Activated CD8-positive, alpha-beta memory T cell treated with anti-CD3 and anti-CD28 coated beads, Interleukin-2, amount 50 U/mL, for 4 hours (primary cell): ENCODE measurements at places on chromosomes 5 and 9.
A peak's percentile ranks its signal among the peaks of the same experiment; 100 is the strongest.

DNA sequence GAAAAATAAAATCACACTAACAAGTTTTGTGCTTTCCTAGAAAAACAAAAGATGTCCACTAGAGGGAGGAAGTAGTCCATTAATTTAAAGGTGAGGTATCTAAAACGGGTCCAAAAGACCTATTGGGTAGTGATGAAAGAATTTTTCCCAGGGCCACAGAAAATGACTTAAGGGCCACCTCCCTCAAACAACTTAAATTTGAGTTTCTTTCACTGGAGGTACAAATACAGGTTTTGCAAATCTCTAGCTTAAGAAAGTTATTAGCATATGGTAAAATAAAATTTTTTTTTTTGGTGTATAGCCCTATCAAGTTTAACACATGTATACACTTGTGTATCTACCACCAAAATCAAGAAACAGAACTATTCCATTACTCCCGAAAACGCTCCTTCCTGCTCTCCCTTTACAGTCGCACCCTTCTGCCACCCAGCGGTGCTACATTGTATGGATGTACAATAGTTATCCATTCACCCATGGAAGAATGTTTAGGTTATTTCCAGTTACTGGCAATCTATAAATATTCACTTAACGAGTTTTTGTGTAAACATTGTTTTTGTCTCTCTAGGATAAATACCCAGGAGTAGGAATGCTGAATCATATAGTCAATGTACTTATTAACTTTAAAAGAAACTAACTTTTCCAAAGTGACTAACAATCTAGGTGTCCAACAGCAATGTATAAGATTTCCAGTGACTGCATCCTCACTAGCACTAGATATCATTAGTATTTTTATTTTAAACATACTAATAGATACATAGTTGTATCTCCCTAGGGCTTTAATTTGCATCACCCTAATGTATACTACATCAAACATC, 21.9 kb downstream of the DEPDC1B start:
- DNase-seq, result no peak

DNA sequence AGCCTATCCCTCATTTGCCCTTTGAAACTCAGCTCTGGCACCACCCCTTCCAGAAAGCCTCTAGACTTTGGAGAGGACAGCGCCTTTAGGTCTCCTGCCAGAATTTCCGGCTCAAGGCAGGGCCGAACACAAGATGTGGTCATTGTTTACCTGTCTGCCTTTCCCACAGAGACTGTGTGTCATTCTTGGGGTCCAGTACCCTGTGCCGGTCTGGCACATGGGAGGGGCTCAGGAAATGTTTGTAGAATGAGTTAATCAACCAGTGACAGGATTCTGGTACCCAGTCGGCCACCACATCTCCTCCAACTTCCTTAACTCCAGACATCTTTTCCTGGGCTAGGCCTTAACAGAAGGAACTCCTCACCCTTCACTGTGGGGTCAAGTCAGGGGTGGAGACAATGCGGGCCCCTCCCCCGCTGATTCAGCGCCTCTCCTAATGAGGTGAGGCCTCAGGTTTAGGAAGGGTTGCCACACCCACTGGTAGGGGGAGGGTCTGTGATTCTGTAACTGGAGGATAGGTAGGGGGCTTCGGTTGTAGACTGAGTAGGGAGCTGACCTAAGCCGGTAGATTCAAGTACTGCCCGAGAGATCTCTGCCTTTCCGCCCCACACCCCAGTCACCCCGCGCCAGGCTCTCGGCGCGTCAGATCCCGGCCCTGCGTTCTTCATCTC, 29.3 kb downstream of the PCDH1 start:
- peak; percentile 45 for DNase-seq

DNA sequence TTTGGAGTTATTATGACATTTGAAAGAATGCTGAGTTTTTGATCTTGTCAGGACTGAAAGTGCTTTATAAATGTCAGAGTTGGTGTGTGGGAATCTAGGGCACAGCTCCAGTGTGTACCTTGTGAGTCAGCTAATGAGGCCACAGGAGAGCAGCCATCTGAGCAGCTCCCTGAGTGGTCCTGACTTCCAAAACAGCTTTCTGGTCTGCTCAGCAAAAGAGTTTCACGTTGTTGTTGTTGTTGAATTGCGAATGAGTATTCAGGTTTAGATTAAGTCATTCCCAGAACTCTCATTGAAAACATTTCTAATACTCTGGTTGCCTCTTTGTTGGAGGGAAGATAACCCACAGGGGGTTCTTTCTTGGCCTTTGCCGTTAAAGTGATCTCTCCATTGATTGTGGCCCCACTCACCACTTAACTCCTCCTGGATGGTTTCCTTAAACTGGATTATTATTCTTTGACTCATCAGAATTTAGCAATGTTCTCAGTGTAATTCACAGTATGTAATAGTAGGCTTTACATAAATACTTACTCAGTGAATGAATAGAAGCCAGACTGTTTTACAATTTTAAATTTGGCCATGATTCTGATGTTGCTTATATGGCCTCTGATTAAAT, 125.1 kb upstream of the SGCD start:
- no peak for DNase-seq

GRCh38 chr5:119678351-119679028, 49.1 kb downstream of the FAM170A start:
- DNase-seq, result no peak

GRCh38 chr5:96402500-96402899, 30.5 kb downstream of the PCSK1 start:
- DNase-seq, result no peak

DNA sequence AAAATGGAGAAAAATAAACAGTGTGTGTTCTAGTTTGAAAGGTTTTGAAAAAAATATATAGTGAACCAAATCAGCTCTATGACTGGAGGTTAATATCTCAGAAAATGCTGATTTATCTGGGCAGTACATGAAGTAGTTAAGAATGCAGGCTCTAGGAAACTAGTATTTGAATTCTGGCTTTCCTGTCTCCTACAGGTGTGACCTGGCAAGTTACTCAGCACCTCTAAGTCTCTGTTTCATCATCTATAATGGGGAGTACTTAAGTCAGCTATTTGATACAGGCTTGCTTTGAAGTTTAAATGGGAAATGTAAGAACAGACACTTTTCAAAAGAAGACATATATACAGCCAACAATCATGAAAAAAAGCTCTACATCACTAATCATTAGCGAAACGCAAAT, 5.2 kb downstream of the GRAMD2B start:
- DNase-seq, result no peak

- DNase-seq, result no peak
Measured at GRCh38 chr9:119963798-119964372, 594.6 kb upstream of the BRINP1 start.

DNA sequence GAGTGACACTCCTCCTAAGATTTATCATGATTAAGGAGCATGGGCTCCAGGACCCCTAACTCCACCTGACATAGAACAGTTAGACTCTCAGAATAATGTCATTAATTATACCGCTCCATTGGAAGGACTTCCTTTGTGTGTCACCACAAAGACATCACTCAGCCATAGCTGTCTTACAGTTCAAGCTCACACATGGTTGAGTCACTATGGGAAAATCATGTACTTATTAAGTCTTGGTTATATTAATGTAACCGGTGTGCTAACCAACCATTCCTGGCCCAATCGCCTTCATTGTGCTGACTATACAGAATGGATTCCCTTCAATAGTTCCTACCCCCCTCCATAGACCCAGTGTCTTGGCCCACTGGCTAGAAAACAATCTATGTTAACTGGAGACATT, 10.9 kb upstream of the MCCC2 start:
- DNase-seq, result no peak

GRCh38 chr5:53874409-53874808, 314.0 kb downstream of the NDUFS4 start:
- no peak for DNase-seq

DNA sequence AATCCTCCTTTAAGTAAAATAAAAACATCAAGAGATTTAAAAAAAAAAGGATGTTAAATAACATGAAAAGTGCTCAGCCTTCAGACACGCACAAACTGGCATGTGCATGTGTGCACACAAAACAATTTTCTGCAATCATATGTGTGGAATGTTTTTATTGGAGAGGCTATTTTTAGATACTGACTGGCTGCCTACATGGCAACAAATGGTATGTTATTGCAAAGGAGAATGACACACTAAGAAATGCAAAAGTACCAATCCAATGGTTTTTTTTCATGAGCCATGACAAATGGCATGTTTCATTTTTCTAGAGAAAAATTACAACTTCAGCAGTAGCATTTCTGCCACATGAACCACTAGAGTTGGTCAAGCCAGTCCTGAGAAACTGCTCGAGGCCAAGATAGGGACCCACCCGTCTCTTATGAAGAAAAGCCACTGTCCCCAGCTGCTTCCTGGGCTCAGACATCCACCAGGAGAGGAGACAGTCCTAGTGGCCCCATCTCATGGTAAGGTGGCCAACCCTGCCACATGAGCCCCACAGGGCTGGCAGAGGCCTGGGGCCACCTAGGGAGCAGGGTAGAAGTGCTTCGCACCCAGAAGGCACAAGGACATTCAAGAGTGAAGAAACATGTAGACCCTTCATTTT, 116.4 kb downstream of the MYO10 start:
- no peak for DNase-seq

GRCh38 chr9:127489471-127490115, 38.3 kb downstream of the LRSAM1 start:
- no peak for DNase-seq

DNA sequence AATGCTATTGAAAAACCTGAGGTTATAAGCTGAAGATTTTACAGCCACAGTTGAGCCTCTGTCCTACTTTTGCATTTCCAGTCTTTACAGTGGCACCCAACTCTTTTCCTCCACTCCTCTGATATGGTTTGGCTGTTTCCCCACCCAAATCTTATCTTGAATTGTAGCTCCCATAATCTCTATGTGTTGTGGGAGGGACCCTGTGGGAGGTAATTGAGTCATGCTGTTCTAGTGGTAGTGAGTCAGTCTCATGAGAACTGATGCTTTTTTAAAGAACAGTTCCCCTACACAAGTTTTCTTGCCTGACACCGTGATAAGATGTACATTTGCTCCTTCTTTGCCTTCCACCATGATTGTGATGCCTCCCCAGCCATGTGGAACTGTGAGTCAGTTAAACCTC, 646.1 kb upstream of the SEMA6A start:
- no peak for DNase-seq

- no peak for DNase-seq
Measured at GRCh38 chr5:36457511-36458270, 148.7 kb upstream of the SLC1A3 start.

DNA sequence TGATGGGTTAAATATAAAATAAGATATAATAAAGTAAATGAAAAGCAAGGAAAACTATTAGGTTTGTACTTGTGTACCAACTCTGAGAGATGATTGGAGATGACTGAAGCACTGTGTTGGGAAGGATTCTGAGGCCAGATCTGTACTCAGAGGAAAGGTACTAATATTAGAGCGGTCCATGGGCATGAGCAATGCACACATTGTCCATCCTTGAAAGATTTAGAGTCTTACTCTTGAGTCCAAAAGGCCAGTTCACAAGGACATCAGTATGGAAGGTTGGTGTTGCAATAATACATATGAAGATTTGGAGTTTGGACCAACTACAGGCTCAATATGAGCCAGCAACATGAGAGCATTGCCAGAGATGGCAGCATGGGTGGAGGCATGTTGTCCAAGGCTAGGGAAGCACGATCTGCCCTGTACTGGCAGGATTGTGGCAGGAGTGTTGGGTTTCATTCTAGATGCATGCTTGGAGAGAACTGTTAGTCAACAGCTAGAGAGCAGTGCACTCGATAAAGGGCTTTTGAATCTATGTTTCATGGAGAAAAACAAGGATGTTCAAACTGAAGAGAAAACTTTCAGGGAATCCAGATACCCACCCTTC, 84.4 kb downstream of the TMEM215 start:
- no peak for DNase-seq

DNA sequence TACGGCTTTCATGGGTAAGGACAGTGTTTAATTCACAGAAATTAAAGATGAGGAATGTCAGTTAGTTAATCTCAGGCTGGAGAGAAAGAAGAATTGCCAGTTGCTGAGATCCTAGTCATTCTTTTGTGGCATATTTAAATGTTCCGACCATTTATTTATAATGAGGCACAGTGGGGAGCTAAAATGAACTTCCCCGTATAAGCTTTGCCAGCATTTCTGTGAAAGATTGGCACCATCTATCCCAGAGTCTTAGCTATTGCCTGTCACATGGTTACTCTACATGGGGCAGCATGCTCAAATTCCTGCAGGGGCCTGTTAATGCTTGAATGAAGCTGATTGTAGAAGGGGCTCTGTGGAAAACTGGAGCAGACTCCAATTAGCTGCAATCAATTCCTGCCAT, 314.1 kb downstream of the PRELID2 start:
- DNase-seq, result no peak

- no peak for DNase-seq
Measured at GRCh38 chr5:119840175-119840574, 210.8 kb downstream of the FAM170A start.

GRCh38 chr9:89815903-89816573, 211.2 kb downstream of the GADD45G start:
- DNase-seq, result no peak

DNA sequence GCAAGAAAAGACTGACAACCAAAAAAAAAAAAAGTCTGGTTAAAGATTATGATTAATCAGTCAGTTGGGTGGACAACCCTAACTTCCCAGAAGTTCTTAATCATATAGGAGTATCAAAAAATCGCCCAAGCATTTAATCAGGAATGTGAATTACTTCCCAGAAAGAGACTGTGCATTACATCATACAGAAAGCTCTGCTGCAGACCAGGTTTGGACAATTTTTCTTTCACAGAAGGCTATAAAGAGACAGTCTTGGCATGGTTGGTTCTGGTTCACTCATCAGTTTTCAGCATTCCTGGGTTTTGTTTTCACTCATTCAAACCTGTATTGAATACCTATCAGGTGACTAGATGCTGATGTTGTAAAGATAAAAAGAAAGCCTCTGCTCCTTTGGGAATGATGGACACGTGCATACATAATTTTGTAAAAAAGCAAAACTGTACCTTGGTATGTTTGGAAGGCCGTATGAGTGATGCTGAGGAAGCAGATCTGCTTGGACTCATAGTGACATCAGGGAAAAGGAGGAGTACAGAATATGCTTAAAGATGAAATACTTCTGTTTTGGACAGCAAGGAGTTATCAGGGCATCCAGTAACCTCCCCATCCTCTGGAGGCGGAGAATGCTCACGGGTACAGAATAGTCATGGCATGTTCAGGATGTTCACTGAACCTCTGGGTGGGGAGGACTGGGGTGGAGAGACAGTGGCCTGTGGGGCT, 178.4 kb downstream of the GNA14 start:
- no peak for DNase-seq

- no peak for DNase-seq
Measured at GRCh38 chr5:108700930-108701329, 46.8 kb upstream of the FER start.

DNA sequence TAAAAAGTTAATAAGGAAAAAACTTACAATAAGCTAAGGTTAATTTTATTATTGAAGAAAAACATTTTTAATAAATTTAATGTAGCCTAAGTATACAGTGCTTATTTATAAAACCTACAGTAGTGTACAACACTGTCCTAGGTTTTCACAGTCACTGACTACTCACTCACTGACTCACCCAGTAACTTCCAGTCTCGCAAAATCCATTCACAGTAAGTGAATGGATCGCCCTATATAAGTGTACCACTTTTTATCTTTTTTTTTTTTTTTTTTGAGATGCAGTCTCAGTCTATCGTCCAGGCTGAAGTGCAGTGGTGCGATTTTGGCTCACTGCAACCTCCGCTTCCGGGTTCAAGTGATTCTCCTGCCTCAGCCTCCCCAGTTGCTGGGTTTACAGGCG, 47.7 kb downstream of the FNIP1 start:
- no peak for DNase-seq
